ENCODE measurements at places on chromosomes 2 and 18.

GRCh38 chr2:11925295-11926066 is 179.0 kb downstream of the LPIN1 start:
- DNase-seq: no peak

- DNase-seq: no peak
These were observed 11.6 kb downstream of the TRPM8 start for GRCh38 chr2:233928594-233929351.

GRCh38 chr18:51425475-51425874 is 228.0 kb upstream of the MEX3C start:
- DNase-seq: no peak

DNA sequence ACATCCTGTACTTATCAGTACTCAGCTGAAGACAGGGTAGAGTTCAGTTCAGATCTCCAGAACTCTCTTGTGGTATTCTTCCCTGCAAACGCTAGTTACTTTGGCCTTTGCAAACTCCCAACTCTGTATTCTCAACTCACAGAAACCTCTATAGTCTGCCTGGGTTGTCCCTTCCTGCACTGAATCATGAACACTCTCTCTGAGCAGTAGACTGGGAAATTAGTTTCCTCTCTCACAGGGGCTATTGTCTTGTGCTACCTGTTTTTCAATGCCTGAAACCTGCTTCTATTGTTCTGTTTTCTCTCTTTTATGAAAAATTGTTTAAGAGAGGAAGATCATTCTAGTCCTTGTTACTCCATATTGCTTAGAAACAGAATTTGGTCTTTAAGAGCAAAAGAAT is 134.7 kb downstream of the VIT start:
- DNase-seq: no peak

DNA sequence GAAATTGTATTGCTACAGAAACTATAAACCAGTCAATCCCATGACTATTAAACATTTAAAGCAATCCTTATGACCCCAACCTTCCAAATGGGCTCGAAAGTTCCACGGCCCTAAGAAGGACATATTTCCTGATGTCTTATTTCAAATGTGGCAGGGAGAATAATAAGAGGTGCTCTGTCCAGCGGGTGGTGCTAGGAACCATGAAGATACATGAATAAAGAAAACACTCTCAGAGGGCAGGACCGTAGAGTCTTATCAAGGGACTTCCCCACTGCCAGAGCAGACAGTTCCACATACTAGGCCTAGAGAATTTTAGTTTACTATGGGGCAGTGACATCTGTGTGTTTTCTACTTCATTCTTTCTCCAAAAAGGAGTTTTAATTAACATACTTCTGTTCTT is 187.1 kb upstream of the PIK3C3 start:
- no peak for DNase-seq

GRCh38 chr2:155382776-155383175 is 684.3 kb downstream of the KCNJ3 start:
- DNase-seq: no peak

DNA sequence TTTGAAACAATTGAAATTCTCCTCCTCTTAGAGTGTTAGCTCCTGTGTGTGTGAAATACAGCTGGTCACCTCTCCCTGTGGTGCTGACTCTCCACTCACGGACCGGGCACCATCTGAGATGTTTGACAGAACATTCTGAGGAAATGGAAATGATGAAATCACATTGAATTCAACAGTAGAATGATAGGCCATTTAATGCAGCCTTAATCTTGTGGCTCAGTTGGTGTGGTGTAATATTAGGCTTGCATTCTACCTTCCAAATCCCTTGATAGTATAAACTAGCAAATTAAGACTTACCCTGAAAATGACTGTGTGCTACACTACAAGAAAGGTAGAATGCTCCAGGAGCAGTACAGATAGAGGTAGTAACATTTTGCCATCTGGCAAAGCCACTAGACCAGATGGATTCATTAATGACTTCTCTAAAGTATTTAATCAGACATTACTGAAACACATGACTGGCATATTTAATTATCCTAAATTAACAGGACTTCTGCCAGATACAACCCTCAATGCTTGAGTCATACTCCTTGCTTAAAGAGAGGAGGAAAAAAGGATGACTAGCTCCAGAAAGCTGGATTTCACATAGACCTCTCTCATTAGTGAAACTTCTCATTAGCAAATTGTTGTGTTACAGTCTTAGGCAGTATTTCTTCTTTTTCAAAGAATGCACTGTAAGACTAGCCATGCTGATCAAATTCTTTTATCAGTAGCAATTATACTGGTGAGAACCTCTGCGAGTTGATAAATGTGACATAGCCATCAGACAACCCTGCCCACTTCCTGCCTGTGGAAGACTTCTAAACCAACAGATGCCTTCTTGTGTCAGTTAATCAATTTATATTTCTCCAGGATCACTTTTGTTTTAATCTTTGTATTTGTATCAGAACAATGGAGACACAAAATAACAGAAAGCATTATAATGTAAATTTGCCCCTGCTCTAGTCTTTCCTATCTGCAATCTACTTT is 80.6 kb downstream of the EML6 start:
- DNase-seq: no peak

GRCh38 chr2:207337234-207338219 is 171.8 kb upstream of the KLF7 start:
- DNase-seq: peak; percentile 99

GRCh38 chr2:100778637-100779450 is 41.1 kb upstream of the NPAS2 start:
- no peak for DNase-seq

DNA sequence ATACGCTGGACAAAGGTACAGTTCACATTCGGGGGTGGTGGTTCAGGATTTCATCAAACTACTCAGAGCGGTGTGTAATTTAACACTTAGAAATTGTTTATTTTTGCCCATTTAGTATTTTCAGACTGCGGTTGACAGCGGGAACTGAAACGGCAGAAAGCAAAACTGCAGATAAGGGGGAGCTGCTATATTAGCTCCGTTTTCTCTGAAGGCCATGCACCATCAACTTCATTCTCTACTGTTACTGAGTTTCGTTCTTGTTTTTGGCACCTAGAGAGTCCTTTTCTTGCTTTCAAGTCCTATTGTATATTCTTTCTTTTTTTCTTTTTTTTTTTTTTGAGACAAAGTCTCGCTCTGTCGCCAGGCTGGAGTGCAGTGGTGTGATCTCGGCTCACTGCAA is 121.5 kb upstream of the SP3 start:
- DNase-seq: no peak

GRCh38 chr2:112153501-112153900 is 15.3 kb downstream of the FBLN7 start:
- DNase-seq: no peak

GRCh38 chr2:64328415-64328722 is 125.6 kb upstream of the LGALSL start:
- DNase-seq: peak; percentile 22

GRCh38 chr2:233439191-233439590 is 84.9 kb downstream of the DGKD start:
- DNase-seq: no peak

DNA sequence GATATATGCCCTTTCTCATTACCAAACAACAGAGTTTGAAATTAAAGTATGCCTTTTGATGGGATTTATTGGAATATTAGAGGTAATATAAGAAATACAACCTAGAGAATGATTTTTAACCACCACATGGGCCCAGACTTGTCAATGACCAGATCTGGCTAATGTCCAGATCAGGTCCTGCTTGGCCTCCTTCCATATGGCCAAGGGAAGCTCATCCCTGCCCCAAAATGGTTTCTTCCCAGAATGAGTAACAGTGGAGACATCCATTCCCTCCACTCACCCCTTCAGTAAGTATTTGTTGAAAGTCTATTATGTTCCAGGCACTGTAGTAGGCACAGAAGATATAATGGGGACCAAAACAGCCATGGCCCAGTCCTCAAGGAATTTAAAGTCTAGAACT is 54.9 kb downstream of the ANTXR1 start:
- no peak for DNase-seq
